ENCODE measurements at places on chromosomes 6 and 20.
A peak's percentile ranks its signal among the peaks of the same experiment; 100 is the strongest.

DNA sequence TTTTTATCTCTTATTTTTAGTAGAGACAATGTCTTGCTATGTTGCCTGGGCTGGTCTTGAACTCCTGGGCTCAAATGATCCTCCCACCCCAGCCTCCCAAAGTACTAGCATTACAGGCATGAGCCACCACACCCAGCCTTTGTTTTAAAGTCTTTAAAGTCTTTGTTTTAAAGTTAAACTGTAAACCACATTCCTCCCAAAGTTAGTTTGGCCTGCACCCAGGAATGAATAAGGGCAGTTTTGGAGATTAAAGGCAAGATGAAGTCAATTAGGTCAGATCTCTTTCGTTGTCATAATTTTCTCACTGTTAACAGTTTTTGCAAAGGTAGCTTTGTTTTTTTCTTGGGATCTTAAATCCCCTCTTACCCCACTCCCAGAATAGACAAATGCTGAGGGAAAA is 63.8 kb downstream of the UBR2 start:
- DNase-seq, result no peak

- no peak for DNase-seq
Measured at GRCh38 chr6:88814909-88815308, 148.5 kb downstream of the RNGTT start.

- no peak for DNase-seq
Measured at GRCh38 chr6:149079456-149079855, 238.1 kb upstream of the TAB2 start.

- DNase-seq, result no peak
Measured at GRCh38 chr6:146767632-146768031, 168.9 kb downstream of the ADGB start.

DNA sequence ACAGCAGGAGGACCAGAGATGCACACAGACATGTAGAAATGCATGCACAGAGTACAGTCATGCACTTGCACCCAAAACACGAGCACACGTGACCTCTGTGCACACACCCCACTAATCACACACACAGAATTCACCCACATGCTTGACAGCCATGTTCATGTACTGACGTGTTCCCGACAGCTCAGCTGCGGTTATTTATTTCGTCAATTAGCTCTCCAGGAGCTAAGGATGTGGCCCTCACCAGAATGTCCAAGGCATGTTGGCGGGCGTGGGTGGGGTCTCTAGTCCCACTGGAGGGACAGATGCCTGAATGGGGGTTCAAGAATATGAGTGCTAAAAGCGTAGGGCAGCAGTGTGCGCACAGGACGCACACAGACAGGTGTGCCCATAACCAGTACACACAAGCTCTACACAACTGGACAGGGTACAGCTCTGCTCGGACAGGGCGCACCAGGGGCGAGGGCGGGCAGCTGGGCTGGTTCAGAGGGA is 571 bp upstream of the PRPF6 start:
- no peak for DNase-seq

DNA sequence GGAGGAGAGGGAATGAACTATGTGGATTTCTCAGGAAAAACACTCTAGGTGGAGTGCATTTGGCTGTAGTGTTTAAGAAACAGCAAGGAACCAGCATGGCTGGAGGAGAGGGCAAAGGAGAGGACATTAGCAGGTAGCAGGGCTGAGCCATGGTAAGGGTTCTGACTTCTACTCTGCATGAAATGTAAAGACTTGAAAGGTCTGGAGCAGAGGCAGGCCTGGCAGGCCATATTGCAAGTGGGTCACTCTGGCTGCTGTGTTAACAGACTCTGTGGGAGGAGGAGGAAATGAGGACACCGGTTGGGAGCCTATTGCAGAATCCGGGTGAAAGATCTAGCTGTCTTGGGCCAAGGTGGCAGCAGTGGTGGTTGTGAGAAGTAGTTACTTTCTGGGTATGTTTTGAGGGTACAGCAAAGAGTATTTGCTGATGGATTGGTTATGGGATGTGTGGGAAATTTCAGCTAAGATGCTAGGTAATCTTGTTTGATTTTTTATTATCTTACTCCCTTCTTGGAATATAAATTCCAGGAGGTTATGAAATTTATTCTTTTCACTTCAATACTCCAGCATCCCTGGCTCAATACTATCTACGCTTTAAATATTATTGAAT is 115.9 kb upstream of the BCLAF1 start:
- no peak for DNase-seq

DNA sequence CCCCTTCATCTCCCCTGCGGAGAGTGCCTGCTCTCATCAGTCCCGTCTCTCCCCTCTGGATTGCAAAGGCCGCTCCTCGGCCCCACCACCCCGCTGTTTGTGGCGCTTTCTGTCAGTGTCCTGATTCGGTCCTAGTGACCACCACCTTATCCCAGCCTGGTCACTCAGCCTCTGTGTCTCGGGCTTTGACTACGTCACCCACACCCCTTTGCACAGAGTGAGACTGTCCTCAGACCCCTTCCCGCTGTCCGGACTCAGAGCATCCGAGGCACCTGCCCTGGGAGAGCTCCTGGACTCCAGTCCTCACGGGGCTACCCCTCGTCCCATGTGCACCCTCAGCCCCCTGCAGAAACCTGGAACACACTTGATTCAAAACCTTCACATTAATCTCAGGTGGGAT is 380.2 kb downstream of the TAF4 start:
- no peak for DNase-seq

DNA sequence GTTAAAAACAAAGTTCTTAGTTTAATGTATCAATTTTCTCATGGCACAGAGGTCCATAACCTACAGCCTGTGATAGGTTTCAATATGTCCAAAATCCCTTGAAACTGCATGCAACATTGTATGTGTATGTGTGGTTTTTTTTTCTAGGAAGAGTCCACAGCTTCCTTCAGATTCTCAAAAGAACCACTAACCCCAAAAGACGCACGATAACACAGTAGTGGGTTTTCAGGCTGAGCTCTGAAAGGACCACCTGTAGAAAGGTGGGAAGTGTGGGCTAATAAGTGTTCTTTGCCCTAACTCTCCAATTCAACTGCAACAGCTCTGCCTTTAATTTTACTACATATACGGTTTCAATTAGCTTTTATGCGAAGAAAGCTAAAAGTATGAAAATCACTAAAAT is 11.5 kb upstream of the KATNA1 start:
- no peak for DNase-seq

DNA sequence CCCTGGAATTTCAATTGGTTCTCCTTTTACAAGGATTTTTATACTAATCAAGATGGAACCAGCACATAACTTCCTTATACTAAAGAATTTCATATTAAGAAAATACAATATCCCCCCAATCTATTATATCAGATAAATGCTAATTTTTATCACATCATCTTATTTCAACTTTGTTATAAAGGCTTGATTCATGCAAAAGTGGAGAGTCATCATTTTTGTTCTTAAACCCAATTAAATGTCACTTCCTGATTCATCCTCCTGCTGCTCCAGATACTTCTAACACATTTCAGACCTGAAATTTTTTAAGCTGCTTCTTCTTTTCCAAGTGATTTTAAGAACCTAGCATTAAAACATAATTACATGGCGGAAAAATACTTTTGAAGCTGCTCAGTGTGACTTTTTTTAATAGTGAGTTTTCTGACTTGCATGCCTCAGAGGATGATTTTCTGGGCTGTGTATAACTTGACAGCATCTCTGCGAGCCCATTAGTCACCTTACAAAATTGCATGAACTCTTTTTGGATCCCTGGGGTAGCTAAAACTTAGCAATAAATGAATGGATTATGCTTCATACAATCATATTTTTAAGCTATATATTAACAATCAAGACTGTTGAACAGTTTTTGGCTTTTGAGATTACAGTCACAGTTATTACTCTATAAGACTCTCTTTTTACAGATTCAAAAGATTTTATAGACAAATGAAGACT is 134.1 kb downstream of the ELOVL4 start:
- no peak for DNase-seq

DNA sequence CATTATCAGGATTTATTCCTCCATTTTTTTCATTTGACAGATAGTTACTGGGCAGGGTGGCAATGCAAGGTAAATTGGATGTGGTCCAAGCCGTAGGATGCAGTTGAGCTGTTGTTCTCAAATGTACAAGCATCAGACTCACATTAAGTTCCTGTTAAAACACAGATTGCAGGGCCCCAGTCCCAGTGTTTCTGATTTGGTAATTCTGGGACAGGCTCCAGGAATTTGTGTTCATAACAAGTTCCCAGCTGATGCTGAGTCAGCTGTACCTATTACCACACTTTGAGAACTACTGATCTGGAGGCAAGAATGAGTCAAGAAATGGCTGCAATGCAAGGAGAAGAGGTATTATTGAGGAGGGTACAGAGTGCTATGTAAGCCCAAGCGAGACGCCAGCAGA is 11.7 kb downstream of the TMEM244 start:
- DNase-seq, result no peak

GRCh38 chr6:2579804-2580570 is 170.7 kb downstream of the MYLK4 start:
- DNase-seq, result no peak

DNA sequence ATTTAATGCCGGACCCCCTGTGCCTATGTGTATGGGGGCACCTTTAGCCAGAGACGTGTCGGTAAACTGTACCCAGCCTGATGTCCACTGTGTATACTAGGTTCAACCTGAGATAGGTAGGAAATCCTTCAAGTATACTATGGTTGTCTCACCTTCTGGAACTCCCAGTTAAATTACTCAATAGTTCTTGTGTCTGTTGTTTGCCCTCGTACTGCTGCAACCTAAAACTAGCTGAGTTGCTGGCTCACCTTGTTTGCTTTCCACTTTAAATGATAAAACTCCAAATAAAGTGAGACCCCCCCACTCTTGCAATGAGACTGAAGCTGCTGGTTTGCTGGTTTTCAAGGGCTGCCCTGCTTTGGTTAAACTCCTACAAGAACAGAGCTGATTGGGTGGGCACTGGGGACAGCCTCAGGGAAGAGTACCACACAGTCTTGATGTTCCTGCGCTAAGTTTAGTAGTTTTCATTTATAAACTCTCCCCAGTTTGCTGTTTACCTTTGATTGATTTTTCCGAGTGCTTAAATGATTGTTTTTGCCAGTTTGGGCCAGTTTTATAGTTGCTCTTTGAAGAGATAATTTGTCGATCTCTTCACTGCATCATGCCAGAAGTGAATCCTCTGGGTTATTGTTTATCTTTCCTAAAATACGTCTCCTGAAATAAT is 1281.8 kb upstream of the MAP3K7 start:
- no peak for DNase-seq

GRCh38 chr20:37571033-37571432 is 43.4 kb upstream of the BLCAP start:
- DNase-seq, result no peak

DNA sequence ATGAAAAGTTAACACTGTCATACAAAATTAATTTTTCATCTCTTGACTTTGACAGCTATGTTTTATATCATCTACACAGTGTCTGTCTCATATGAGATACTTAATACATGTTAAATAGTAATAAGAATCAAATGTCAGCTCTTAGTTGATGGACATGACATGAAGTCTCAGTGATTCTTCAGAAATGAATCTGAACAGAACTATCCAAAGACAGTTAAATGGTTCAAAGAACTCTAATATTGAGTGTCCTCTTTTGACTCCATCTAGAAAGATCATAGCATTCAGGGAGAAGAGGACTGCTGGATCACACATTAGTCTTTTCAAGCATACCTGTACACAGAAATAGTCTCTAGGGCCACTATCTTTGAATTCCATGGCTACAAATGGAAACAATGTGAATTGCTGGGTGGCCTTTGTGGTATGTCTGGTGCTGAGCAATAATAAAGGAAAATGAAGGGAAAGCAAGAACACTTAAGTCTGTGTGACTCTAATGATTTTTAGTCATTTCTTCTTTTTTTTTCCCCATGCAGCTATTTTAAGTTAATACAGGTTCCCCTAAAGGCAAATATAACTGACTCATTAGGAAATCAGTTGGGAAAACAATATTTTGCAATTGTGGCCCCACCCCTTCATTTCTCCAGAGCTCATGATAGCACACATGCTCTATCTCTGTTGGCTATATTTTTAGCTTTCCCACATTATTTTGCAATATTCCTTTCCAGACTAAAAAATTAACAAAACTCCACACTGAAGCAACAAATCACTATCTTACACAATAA is 367.5 kb downstream of the GRIK2 start:
- no peak for DNase-seq

- DNase-seq, result peak; percentile 93
Measured at GRCh38 chr20:31608251-31608945, 3.3 kb downstream of the ID1 start.

DNA sequence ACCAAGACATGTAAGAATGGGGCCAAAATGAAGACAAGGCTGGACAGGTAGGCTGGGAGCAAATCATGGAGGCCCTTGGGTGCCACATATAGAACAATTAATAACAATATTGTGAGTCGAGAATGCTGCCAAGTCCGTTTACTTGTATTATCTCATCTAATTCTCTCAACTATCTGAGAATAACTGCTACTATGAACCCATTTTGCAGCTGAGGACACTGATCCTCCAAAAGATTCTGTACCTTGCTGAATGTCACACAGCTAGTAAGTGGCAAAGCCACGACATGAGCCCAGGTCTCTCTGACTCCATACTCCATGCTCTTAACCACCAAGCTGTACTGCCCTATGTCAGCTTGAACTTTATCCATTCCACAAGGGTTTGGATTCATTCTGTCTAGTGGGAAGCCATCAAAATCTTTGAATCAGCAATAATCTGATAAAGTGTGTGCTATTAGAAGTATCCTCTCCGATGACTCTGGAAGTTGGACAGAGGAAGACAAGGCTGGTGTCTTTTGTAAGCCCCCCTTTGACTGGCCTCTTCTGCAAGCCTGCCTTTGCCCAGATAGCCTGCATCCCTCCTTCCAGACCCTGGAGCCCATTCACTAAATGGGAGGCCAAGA is 43.5 kb upstream of the PDYN start:
- DNase-seq, result no peak

DNA sequence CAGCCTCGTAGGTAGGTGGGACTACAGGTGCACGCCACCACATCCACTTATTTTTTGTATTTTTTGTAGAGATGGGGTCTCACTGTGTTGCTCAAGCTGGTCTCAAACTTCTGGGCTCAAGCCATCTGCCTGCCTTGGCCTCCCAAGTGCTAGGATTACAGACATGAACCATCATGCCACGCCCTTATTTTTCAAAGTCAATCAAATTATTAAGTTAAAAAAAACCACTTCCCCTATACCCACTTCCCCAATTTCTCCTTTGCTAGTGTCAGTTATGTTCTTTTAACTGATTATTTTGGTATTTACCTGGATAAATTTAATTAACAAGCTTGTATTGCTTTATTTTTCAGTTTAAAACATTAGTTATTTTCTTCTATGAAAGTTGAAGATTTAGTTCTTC is 49.6 kb downstream of the RIOK1 start:
- no peak for DNase-seq

GRCh38 chr6:14309951-14310445 is 192.4 kb downstream of the CD83 start:
- DNase-seq, result no peak

- no peak for DNase-seq
Measured at GRCh38 chr20:50415516-50416268, 94.5 kb upstream of the PTPN1 start.

- peak; percentile 54 for DNase-seq
Measured at GRCh38 chr6:24524805-24525204, 30.0 kb downstream of the ALDH5A1 start.

DNA sequence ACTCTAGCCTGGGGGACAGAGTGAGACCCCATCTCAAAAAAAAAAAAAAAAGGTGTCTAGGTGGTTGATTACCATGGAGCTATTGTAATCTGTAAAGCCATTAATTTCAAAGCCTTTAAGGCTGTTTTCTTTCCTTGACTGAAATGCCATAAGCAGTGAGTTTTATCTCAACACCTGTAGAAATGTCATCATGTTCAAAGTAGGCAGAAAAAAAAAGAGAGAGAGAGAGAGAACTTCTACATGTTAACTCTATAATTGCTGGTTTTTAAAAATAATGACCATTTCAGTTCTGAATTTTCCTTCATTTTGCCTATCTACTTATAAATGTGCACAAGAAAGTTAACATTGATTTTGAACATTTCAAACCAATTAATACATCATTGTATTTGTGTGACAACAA is 29.7 kb upstream of the POLR1H start:
- no peak for DNase-seq
